Left ventricle myocardium superior (tissue), 1 donor: ENCODE measurements at places on chromosomes 12 and 14.
A peak's percentile ranks its signal among the peaks of the same experiment; 100 is the strongest.

DNA sequence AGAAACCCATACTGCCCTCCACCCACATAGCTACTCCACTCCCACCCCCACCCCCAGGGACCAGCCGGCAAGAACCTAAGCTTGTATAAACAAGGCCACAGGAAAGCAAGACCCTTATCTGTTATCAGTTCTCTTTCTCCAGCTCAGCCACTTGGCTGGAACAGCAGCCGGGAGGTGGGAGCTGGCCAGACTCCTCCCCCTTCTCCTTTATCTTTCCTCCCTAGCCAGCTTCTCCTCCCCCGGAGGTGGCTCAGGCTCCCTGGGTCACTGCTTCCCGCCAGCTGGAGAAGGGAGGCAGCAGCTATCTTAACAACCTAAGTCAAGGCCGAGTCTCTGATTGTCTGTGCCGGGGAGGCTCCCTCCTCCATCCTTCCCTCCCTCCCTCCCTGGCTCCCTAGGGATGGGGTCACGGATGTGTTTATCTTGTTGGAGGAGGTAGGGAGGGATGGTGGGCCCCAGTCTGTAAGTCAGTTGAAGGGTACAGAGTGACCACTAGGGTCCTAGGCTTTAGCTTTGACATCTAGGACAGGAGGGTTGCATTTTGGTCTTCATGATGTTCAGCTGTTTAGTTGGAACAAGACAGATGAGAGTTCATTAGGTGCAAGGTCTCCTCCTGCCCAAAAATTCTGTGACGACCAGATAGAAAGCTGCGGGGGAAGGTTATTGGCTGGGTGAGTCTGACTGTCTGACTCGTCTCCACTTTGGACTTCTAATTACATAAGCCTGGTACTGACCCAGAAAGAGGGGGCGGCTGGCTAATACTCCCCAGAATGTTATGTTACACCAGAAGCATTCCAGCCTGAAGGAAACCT, 29.7 kb downstream of the ZFP36L1 start:
- DNase-seq, result peak; percentile 83

- no peak for DNase-seq
Measured at GRCh38 chr12:131720241-131720640, 9.4 kb downstream of the SFSWAP start.

- no peak for DNase-seq
Measured at GRCh38 chr12:70338531-70338930, 27.6 kb upstream of the KCNMB4 start.

GRCh38 chr12:97659117-97659880, 196.7 kb downstream of the RMST start:
- DNase-seq, result no peak

DNA sequence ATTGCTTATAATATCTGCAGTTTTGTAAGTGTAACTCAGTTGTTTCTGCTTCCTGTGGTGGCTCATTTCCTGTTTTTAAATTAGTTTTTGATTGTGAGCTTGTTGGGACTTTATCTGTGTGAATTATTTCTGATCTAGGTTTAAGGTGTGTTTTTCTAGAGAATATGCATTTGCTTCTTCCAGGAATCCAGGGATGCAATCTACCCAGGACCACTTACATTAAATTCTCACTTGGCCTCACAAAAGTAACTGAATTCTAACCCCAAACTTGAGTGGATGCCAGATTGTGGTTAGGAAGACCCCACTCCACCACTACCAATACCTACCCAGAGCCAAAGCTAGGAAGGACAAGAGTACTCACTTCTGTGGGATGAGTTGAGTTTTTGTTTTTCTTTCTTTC, 11.9 kb downstream of the STYX start:
- no peak for DNase-seq

GRCh38 chr12:100268835-100269564, 2.0 kb downstream of the SCYL2 start:
- DNase-seq, result no peak

GRCh38 chr12:117472983-117473382, 111.6 kb upstream of the NOS1 start:
- no peak for DNase-seq

GRCh38 chr12:116233669-116234068, 43.8 kb downstream of the MED13L start:
- DNase-seq, result no peak

- no peak for DNase-seq
Measured at GRCh38 chr14:99850709-99851108, 57.5 kb downstream of the EML1 start.

GRCh38 chr12:116361414-116362223, 84.1 kb upstream of the MED13L start:
- DNase-seq, result no peak

DNA sequence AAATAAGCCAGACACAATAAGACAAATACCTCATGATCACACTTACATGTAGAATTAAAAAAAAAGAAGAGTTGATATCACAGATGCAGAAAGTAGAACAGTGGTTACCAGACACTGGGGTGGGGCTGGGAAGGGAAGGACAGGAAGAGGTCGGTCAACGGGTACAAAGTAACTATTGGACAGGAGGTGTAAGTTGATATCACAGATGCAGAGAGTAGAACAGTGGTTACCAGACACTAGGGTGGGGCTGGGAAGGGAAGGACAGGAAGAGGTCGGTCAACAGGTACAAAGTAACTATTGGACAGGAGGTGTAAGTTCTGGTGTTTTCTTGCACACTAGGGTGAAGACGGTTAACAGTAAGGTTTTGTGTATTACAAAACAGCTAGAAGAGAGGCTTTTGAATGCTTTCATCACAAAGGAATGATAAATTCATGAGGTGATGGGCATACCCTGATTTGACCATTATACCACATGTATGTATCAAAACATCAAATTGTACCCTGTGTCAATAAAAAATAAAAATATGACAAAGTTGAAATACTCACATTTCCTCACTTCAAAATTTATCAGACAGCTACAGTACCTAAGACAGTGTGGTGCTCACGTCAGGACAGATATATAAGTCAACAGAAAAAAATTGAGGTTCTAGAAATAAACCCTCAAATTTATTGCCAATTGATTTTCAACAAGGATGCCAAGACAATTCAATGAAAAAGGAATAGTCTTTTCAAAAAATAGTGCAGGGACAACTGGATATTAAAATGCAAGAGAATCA, 32.8 kb downstream of the GALC start:
- DNase-seq, result no peak

GRCh38 chr14:79552778-79553177, 658.5 kb downstream of the DIO2 start:
- DNase-seq, result no peak

- DNase-seq, result no peak
Measured at GRCh38 chr12:83931451-83931850, 981.1 kb downstream of the SLC6A15 start.

GRCh38 chr14:105326568-105326867, 12.0 kb downstream of the PACS2 start:
- DNase-seq, result no peak

DNA sequence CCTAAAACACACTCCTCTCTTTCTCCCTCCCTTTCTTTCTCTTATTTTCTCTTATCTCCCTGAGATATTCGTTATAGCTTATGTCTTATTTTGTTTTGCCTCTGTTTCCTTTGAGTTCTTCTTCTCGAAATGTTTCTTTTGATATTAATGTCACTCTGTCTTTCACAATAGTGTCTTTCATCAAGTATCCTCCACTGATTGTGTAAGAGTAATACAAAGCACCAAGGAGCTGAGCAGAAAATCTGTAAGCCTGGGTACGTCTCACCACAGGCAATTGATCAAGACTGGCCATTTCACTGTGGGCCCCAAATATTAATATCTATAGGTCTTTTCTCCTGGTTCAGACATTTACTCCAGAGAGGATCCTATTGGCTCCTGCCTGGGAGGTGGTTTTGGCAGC, 4.8 kb upstream of the LYZ start:
- DNase-seq, result no peak

GRCh38 chr12:16563504-16563903, 42.5 kb downstream of the LMO3 start:
- no peak for DNase-seq

DNA sequence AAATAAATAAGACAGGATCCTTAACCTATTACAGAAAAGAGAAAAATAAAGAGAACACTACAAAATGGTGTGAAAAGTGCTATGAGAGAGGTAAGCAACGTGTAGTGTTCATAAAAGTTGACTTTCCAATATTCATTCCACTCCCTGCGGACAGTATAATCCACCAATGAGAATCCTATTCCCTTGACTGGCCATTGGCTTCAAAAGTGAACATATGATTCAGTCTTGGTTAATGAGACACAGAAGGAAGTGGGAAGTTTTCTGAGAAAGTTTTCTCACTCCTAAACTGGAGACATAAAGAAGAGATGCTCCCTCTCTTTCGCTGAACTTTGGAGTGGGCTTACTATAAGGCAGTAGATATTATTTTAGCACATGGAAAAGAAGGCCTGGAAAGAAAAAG, 153.1 kb downstream of the PAWR start:
- no peak for DNase-seq

- no peak for DNase-seq
Measured at GRCh38 chr14:35921745-35922144, 95.6 kb downstream of the BRMS1L start.

- no peak for DNase-seq
Measured at GRCh38 chr14:33134975-33135374, 196.3 kb downstream of the NPAS3 start.

- no peak for DNase-seq
Measured at GRCh38 chr12:104599272-104600035, 142.7 kb downstream of the CHST11 start.

- DNase-seq, result no peak
Measured at GRCh38 chr12:66237505-66238175, 48.6 kb downstream of the IRAK3 start.

GRCh38 chr12:14332482-14332881, 33.0 kb upstream of the ATF7IP start:
- no peak for DNase-seq

DNA sequence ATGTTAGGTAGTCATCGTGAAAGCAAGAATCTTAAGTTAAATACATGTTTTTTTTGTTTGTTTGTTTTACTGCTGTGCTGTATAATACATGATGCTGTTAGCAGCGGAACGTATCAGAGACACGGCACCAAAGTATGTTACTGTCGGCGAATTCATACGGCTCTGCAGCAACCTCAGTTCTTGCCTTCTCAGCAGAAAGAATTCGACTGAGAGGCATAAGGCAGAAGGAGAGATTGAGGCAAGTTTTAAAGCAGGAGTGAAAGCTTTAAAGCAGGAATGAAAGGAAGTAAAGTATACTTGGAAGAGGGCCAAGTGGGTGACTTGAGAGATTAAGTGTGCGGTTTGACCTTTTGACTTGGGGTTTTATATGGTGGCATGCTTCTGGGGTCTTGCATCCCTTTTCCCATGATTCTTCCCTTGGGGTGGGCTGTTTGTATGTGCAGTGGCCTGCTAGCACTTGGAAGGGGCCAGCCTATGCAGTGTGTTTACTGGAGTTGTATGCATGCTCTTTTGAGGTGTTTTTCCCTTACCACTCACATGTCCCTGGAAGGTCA, 23.7 kb downstream of the LEMD3 start:
- no peak for DNase-seq

GRCh38 chr12:49336645-49337584, at the start of gene C1QL4:
TSS of gene C1QL4 (minus strand) at chr12:49337188. CDS start at chr12:49336477, 711 bp downstream.
- DNase-seq, result peak; percentile 90

- no peak for DNase-seq
Measured at GRCh38 chr12:89736995-89737394, 28.4 kb upstream of the ATP2B1 start.

GRCh38 chr12:42502682-42503081, 86.9 kb downstream of the PRICKLE1 start:
- DNase-seq, result no peak

DNA sequence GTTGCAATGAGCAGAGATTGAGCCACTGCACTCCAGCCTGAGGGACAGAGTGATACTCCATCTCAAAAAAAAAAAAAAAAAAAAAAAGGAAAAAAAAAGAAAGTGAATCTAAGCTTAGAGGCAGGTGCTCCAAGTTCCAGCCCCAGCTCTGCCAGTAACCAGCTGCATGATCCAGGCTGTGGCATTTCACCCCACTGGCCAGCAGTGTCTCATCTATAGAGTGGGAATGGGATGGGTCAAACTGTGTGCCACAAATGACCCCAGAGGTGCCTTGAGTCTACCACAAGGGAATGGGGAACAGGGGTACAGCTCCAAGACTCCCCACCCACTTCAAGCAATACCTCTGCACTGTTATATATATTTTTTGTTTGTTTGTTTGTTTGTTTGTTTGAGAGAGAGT, 5.0 kb downstream of the PLEKHD1 start:
- no peak for DNase-seq

DNA sequence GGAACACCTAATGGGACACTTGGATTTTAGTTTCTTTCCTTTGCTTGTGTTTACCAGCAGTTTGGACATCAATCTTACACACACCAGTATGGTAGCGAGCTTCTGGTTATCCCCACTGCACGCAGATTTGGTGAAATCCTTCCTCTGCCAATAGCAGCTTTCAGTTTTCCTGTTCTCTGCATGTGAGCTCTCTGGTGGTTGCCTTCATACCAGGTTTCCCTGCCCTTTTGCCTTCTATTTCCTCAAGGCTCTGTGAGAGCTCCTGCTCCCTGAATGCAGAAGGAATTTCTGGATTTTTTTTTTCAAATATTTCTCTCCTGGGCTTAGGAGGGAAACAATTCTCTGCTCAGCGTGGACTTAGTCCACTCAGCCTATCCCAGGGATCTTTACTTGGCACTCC, 93.0 kb upstream of the CCDC91 start:
- DNase-seq, result no peak

DNA sequence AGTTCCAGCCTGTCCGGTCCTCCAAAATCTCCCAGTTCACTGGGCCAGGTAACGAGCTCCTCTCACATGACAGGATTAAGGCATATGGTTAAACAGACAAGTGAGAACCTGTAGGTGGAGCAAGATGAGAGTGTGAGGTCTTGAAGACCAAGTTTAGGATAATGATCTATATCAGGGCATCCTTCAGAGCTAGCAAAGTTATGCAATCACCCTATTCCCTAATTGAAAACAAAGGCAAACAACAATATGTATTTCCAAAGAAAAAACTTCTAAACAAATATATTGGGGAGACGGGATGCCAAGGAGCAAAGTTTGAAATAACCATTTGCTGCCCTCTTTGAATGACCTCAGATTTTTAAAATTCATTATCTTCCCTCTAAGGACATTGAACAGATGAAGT, 571.2 kb downstream of the BCL11B start:
- DNase-seq, result no peak

DNA sequence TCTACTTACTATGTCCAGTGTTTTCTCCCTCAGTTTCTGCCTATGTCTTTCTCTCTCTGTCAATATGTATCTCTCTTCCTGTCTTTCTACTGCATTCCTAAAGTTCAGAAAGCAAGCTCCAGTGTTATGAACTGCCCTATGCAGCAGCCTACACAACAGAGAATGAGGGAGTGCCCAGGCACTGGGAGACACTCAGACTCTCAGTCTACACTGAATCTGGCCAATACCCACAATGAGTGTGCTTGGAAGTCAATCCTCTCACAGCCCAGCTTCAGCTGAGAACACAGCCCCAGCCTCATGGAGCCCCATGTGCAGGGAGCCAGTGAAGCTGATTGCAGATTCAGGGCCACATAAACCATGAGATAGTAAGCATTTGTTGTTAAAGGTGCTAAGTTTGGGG, 128.7 kb downstream of the ALG10 start:
- DNase-seq, result no peak

GRCh38 chr14:30966415-30967363, 58.8 kb upstream of the AP4S1 start:
- no peak for DNase-seq

- DNase-seq, result no peak
Measured at GRCh38 chr14:56494167-56494566, 85.4 kb upstream of the TMEM260 start.

- DNase-seq, result no peak
Measured at GRCh38 chr12:90062799-90063198, 354.2 kb upstream of the ATP2B1 start.
